Adipocyte (in vitro differentiated cells): ENCODE measurements at places on chromosomes 11 and 22.

- DNase-seq, result no peak
Observed at GRCh38 chr22:49243335-49243734, 584.3 kb downstream of the BRD1 start.

GRCh38 chr11:18379201-18379600 is 15.2 kb upstream of the LDHA start:
- no peak for DNase-seq

- DNase-seq, result peak; percentile 4
Observed at GRCh38 chr11:14578541-14578956, 58.4 kb upstream of the PSMA1 start.

DNA sequence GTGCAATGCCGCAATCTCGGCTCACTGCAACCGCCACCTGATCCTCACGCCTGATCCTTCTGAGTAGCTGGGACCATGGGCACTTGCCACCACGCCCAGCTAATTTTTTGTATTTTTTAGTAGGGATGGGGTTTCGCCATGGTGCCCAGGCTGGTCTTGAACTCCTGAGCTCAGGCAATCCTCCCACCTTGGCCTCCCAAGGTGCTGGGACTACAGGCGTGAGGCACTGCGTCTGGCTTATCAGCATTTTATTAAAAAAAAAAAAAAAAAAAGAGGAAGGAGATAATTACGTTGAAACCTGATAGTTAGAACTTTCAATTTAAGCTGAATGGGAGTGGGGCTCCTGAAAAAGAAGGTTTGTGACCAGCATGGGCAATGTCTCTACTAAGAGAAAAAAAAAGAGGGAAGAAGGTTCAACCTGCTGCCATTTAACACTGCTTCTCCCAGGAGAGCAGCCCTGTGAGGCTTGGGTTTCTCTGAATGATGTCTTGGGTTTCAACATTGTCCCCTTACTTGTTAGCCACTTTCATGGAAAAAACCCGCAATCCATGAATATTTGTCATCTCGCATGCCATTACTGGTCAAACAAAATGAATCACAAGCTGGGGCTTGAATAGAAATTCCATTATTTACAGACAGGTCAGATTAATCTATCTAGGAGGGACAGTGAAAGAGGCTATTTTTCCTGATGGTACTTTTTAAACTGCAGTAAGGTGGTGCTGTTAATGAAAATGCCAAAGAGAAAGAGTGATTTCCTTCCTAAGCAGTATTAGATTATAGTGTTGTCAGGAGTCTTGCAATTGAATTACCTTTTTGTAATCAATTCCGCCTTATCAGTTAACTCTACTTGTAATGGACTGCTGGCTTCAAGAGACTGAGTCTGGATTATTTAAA is 72.5 kb downstream of the PACS1 start:
- DNase-seq, result peak; percentile 53

DNA sequence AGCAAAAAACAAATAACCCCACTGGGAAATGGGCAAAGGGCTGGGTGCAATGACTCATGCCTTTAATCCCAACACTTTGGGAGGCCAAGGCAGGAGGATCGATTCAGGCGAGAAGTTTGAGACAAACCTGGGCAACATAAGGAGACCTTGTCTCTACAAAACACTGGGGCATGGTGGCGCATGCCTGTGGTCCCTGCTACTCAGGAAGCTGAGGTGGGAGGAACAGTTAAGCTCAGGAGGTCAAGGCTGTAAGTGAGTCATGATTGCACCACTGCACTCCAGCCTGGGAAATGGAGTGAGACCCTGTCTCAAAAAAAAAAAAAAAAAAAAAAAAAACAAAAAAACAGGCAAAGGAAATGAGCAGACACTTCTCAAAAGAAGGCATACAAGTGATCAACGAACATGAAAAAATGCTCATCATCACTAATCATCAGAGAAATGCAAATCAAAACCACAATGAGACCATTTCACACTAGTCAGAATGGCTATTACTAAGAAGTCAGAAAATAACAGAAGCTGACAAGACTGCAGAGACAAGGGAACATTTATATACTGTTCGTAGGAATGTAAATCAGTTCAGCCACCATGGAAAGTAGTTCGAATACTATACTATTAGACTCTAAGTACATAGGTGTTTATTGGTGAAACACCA is 48.2 kb upstream of the SMCO4 start:
- DNase-seq, result no peak

- DNase-seq, result no peak
Observed at GRCh38 chr11:64619196-64619595, 28.2 kb downstream of the SLC22A12 start.

GRCh38 chr11:86509588-86509974 is 134.9 kb downstream of the CCDC81 start:
- no peak for DNase-seq

DNA sequence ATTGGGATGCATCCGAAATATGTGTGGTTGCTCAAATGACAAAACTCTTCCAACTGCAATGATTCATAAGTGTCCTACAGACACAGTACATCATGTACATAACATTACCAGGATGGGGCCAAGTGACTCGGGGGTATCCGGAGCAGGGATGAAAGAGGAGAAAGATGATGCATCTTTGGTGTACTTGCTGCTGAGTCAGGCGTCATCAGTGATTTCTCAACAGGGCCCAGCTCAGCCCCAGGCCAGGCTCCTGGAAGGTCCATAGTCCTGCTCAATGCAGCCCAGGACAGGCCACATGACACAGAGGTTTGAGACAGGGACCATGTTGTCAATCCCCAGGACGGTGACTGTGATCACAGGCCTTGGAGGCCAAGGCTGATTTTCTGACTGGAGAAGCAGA is 59.3 kb downstream of the GGTLC2 start:
- DNase-seq, result peak; percentile 62

GRCh38 chr22:46393873-46394272 is 58.4 kb downstream of the TRMU start:
- DNase-seq, result no peak

GRCh38 chr22:49786976-49787706 is 40.5 kb downstream of the BRD1 start:
- no peak for DNase-seq

DNA sequence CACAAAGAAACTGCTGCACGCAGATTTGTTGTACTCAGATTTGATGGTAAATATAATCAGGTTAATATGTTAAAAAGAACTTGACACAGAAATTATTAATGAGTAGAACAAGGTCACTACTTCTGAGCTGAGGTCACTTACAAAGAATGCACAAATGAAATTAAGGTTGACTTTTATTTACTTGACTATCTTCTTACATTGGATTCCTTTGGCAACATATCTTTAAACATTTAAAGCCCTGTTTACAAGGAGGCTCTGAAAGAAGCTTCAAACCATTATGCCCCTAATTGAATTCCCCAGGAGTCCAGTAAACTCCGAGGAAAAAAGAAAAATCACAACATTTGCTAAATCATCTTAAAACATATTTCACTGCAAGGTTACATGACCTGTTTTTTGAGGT is 245.5 kb downstream of the SOX6 start:
- DNase-seq, result no peak

DNA sequence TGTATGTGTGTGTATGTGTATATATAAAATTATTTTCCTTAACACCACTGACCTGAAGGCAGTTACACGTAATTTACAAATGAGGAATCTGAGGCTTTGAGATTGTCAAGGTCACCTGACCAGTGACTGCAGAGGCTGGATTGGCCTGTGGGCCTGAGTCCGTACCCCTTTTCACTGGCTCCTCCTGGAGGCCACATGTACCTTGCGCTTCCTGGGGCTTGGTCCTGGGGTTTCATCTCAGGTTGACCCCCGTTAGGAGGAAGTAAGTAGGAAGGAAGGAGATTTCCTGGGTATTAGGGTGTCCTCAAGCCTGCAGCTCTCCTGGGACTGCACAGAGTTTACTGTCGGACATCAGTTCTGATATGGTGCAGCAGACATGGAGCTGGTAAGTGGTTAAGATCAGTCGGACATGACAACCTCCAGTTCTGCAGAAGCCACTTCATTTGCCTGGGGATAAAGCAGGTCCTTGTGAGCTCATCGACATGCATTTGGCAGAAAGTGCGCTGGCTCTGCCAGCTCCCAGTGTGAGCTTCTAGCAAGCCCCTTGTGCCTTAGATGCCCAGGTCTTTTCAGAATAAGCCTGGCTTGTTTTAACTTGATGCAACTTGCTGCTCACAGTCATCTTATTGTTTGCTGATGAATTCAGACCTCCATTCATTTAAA is 36.6 kb downstream of the ST3GAL4 start:
- no peak for DNase-seq

DNA sequence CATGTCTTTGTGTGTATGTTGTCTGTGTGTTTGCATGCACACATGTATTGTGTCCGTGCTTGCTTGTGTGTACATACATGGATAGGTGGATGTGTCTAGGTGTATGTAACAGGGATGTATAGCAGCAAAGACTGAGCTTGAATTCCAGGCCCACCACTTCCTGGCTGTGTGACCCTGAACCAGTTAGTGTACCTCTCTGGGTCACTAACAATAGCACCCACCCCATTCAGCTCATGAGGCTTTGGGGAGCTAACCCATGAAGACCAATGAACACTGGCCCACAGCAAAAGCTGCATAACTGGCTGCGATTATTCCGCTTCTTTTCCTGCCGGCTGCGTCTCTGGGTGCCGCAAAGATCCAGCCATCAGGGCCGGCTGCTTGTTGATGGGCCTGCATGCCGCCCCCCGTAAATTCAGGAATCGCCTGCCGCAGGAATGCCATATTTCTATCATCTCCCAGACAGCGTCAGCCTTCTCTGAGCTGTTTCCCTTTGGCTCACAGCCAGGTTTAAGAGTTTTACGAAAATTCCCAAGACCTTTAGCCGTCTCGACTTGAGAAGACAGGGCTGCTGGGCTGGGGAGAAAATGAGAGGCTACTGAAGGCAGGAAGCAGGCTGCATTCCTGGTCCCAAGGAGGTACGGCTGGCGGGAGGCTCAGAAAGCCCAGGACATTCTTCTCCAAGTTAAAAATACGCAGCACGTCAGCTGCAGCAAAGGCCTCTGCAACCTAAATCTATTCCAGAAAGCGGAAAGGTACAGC is 224.6 kb downstream of the MN1 start:
- peak; percentile 21 for DNase-seq

GRCh38 chr11:44252999-44253602 is 56.8 kb downstream of the ALX4 start:
- no peak for DNase-seq

- no peak for DNase-seq
Observed at GRCh38 chr11:91792779-91793262, 431.8 kb upstream of the FAT3 start.

DNA sequence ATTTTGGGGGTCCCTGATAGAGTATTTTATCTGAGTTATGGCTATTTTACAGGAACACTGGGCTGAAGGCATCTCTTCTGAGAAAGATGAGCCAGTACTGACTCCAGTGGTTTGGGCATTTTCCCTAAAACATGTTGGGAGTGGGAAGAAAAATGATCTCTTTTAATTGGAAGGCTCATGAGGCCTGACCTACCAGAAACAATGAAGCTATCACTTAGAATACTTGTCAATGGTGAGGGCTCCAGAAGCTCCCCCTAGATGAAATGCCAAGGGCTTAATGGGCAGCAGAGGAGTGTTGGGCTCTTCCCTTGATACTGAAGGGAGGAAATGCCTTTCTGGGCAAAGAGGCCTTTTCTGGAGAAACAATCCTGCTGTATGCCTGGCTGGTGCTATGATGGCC is 63.5 kb upstream of the BDNF start:
- no peak for DNase-seq

DNA sequence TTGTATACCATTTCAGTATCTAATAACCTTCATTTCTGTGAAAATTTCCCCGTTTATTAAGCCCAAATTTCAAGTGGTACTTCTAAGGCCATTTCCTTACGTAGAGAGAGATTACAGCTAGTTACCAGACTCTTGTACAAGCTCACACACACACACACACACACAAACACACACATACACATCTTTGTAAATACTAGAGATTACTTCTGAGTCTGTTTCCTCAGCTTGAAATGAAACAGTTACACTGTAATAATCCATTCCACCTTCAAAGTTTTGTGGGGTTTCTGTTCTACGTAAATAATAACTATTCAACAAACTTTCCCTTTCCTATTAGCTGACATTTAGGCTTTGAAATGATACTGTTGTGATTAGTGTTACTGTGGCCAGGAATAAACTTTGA is 6.2 kb downstream of the POGLUT3 start:
- DNase-seq, result no peak

DNA sequence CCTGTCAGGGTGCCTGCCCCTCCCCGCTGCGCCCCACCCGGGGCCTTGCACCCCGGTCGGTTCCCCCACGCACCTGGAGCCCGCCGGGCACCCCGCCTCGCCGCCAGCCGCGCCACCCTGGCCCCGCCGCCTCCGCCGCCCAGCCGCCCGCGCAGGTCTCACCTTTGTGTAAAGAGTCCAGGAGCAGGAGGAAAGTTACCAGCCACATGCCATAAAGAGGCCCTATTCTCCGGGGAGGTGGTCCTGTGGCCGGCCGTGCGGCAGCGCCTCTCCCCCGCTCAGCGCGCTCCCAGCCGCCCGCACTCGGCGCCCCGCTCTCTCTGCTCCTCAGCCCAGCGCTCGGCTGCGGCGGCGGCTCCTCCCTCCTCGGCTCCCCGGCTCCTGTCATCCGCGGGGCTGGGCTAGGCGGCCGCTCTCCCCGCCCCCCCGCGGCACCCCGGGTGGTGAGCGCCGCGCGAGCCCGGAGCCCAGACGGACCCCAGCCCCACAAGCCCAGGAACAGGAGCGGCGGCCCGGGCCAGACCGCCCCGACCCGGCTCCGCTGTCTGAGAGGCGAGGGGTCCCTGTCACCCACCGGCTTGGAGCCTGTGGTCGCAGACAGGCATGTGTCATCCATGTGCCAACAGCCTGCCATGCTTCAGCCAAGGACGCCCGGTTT is at the start of gene DSCAML1:
TSS of gene DSCAML1 (minus strand) at position 345 of the 658 bp plus-strand sequence. CDS start at position 208, 137 bp downstream.
- DNase-seq, result no peak

- DNase-seq, result no peak
Observed at GRCh38 chr22:40235308-40235707, 57.6 kb downstream of the TNRC6B start.

GRCh38 chr11:47337229-47337924 is 15.1 kb downstream of the MYBPC3 start:
- DNase-seq, result no peak

GRCh38 chr22:28999919-29000556 is 61.6 kb downstream of the C22orf31 start:
- peak; percentile 19 for DNase-seq

DNA sequence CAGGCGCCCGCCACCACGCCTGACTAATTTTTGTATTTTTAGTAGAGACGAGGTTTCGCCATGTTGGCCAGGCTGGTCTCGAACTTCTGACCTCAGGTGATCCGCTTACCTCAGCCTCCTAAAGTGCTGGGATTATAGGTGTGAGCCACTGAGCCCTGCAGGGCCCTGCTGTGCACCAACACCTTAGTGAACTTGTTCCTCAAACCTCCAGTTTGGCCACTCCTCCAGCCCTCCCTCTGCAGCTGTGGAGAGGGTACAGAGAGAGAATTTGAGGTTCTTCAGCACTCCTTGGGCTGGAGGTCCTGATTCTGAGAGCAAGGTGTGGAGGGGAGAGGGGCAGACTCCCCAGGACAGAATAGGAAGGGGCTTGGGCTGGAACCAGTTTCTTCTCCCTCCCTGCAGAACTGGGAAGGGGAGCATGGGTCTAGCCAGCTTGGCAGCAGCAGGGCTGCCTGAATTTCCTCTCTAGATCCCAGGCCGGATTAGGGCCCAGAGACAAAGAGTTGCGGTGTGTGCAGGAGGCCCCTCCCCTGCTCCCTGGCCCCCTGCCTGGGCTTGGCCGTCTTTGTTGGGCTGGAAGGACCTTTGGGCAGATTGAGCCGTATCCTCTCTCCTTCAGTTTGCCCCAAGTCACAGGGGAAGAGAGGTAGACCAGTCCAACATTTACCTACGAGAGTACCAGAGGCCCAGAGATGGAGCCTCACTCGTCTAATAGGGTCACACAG is 2.3 kb upstream of the PEX16 start:
- no peak for DNase-seq
